NCI-H2029 treated with DMSO at 0.1 percent for 48 hours (cell line): ENCODE measurements at places on chromosomes 13 and 19.

DNA sequence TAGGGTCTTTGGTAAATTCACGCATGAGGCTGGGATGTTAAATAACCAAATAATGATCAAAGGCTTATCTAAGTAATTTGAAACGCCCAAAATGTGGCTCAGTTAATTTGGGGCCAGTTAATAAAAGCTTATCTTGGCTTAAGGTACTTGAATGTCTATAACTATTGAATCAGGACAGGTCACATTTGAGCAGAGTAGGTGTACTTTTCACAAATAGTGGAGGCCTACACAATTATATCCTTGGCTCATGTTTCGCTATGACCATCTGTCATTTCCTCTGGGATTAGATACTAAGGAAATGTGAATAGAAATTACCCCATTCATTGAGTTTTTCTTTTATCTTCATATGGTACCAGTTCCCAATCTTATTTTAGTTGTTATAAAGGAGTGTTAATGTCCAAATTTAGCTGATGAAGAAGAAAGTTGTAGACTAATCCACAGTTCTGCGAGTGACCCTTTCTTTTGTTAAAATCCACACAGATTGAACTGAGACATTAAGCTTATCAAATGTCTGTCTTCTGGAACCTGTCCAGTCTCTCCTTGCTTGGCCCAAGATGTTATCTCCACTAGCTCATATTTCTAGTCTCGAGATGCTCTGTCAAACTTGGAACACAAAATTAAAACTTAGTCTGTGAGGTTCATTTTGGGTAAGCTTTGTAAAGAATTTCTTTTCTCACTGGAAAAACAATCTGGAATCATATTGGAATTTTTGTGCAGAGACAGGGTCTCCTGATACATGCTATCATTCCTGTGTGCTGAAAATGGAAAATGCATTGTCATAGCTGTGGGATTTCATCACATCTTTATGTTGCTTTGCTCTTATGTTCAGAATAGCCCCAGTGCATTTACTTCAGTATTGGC lies 31.0 kb downstream of the SLAIN1 start:
- DNase-seq, result no peak

- DNase-seq, result no peak
Observed at GRCh38 chr19:1069009-1069779, 2.2 kb downstream of the ARHGAP45 start.

DNA sequence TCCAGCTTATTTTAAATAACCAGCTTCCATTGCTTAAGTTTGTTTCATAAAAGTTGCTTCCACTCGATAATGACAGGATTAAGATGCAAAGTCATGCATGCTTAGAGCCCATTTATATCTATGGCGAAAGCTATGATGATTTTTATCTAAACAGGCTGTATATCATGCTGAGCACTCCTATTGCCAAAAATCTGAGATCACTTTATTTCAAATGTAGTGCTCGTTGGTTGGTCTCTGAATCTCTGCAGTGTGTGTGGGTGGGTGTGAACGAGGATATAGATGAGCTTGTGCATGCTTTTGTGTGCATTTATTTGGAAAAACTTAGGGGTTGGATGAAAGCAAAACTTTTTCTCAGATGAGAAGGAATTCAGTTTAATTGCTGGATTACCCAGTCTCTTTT lies 27.0 kb upstream of the ARGLU1 start:
- no peak for DNase-seq

DNA sequence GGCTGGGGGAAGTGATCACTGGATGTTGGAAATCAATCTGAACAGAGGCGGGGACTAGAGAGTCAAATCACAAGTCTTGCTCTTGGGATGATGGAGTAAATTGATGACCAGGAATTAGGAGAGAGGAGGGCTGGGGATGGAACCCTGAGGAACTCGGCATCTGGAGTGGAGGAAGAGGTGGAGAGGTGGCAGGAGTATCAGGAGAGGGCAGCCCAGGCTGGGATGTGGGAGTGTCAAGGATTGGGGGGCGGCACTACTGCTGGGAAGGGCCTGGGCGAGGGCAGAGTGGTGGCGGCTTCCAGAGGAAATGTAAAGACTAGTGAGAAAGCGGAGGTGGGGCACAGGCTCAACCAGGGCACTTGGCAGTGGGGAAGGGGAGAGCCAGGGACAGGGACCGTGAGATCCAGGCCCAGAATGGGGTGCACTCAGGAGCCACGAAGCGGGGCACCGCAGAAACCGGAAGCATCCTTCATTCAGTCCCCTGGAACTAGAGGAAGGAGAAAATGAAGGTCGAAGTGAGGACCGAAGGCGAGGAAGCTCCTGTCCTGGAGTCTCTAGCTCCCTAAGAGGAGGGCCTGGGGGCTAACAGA lies 81.2 kb upstream of the GPR183 start:
- no peak for DNase-seq

- DNase-seq, result no peak
Observed at GRCh38 chr19:34316741-34317301, 48.2 kb upstream of the GPI start.
